ENCODE measurements at places on chromosomes 12 and 14.
A peak's percentile ranks its signal among the peaks of the same experiment; 100 is the strongest.

- DNase-seq = no peak
Measured at GRCh38 chr12:58745348-58746125, 174.8 kb downstream of the LRIG3 start.

GRCh38 chr12:47033789-47034555 lies 45.4 kb upstream of the PCED1B start:
- no peak for DNase-seq

- peak; percentile 1 for DNase-seq
Measured at GRCh38 chr12:45050751-45051571, at the start of gene DBX2. Gene DBX2 (minus strand): TSS chr12:45051099. CDS start chr12:45050927, 172 bp downstream.

- peak; percentile 33 for DNase-seq
Measured at GRCh38 chr14:68479247-68479646, 313.6 kb downstream of the ZFP36L1 start.

DNA sequence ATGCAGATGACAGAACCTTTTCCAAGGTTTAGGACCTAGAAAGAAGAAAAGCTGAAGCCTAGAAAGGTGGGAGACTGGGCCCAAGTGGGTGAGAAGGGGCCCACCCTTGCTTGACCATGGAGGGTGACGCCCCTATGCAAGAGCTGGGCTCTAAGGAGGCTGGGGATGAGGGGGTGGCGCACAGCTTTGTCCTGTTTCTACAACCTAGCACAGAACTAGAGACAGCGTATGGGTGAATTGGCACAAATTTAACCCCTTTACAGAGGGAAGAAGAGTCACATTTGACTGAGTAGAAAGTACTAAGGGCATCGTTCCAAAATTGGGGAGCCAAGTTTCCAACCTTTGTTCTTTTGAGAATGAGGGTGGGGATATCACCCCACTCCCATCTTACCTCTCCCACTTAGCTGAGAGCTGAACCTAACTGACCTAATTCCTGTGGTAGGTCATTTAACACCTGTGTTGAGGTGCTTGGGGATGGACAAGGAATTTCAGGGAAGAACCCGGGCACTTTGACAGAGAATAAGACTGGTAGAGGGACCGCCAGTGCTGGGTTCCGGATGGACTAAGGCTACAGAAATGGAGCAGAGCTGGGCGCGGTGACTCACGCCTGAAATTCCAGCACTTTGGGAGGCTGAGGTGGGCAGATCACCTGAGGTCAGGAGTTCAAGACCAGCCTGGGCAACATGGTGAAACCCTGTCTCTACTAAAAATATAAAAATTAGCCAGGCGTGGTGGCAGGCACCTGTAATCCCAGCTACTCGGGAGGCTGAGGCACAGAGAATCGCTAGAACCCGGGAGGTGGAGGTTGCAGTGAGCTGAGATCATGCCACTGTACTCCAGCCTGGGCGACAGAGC lies 5.2 kb downstream of the NFKBIA start:
- DNase-seq = no peak

GRCh38 chr12:124604264-124604680 lies 36.9 kb upstream of the NCOR2 start:
- no peak for DNase-seq

- no peak for DNase-seq
Measured at GRCh38 chr12:123771261-123771660, 9.2 kb downstream of the DNAH10 start.

- peak; percentile 54 for DNase-seq
Measured at GRCh38 chr12:102300824-102301461, 103.3 kb upstream of the PMCH start.

DNA sequence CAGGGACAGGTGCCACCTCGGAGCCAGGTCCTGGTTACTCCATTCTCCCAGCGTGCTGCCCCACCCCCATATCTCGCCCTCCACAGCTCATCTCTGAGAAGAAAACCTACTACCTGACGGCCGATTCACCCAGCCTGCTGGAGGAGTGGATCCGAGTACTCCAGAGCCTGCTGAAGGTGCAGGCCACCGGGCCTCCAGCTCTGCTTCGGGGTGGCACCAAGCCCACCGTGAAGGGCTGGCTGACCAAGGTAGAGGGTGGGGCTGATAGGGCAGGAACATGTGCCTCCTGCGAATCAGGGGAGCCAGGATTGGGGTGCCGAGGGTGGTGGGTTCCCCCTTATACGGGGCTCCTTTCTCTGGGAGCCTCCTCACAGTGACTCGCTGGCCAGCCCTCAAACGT lies 25.9 kb downstream of the PIGH start:
- no peak for DNase-seq

GRCh38 chr12:99745121-99745520 lies 97.6 kb downstream of the GARIN6 start:
- DNase-seq = no peak

- DNase-seq = no peak
Measured at GRCh38 chr12:130947028-130947613, 6.6 kb upstream of the ADGRD1 start.

DNA sequence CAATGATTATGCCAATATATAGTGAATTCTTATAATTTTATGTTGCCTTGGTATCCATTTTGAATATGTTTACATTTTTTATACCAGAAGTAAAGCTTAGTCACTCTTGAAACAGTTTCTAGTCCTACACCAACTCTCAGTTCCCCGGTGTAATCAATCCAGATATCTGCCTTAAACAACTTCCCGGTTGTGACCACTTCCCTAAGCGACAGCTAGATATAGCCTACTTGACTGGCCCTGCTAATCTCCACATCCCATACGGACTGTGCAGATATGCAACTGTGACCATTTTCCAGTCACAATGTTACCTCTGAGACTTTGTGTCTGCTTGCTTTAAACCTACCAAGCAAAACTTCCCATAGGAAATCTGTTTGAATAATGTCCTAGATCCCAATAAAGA lies 1551.5 kb upstream of the SEL1L start:
- no peak for DNase-seq

GRCh38 chr12:1102115-1102514 lies 111.1 kb downstream of the ERC1 start:
- no peak for DNase-seq

GRCh38 chr14:34710006-34710405 lies 4.4 kb downstream of the CFL2 start:
- no peak for DNase-seq

GRCh38 chr12:52171950-52172512 lies 19.8 kb downstream of the KRT80 start:
- no peak for DNase-seq

DNA sequence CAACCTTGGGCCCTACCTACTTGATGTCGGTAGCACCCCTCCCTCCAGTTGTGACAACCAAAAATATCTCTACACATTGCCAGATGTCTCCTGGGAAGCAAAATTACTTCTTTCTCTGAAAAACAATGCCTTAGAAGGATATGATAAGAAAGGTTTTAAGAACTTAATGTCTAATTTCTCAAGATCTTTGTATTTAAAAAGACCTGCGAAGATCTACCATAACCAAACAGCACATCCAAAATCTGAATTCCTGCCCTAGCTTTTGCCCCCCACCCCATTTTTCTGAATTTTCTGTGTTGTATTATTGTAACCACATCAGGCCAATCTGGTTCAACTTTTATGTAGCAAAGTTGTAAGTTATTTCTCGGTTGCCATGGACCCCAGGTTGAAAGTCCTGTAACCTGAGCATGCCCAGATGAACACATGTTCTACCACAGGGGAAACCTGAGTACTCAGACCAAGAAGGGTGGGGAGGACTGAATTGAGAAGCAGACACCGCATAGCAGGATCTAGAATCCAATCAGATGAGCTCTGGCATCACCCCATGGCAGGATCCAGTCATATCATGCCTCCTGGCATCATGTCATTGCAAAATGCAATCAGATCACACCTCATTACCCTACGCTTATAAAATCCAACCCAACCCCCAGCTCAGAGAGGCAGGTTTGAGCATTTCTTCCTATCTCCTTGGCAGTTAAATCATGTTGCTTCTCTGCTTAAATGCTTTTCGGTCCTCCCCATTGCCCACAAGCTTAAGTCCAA lies 8.7 kb downstream of the TMEM253 start:
- DNase-seq = no peak

DNA sequence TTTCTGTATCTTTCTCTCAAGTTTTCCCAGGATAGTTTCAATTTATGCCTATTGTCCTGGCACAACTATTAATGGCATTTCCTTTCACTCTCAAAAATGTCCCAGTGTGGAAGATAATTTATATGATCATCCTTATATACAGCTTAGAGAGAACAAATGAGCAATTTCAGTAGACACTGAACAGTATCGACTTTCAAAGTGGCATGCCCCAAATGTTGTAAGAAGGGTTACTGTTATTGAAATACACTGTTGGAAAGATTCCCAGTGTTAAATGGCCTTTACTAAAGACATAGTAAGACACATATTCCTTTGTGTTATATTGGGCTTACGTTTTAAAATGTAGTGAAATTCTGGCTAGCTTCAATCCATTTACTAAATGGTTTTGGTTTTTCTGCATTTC lies 202.3 kb upstream of the CDKN3 start:
- peak; percentile 34 for DNase-seq

DNA sequence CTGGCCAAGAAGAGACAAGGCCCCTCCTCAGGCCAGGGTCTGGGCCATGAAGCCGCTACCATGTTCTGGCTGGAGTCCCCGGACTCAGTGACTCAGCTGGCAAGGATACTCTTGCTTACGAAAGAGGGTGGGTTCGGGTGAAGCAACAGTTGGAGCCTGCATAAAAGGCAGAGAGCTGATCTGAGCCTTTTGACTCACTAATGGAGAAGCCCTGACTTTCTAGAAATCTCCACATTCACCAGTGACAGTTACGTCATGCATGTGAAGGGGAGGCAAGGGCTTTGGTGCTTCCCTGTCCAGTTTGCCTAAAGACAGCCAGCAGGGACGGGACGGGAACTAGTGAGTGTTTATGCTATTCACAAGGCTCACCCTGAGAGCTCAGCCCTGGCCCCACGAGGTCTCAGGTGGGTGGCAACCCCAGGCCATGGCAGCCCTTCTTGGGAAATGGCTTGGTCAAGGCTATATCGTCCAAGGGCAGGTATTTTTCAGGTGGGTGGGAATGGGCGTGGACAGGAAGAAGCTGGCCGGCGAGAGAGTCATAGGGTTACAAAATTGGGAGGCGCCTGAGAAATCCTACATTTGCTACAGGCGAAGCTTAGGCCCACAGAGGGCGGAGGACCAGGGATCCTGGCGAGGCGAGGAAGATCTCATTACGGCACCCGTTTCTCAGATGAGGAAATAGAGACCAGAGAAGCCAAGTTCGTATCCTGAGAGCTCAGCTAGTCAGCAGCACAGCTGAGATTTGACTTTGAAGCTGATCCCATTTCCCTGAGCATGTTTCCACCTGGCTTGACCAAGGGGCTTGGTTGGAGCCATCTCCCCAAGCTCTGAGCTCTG lies 314.6 kb downstream of the BCL11B start:
- peak; percentile 67 for DNase-seq

DNA sequence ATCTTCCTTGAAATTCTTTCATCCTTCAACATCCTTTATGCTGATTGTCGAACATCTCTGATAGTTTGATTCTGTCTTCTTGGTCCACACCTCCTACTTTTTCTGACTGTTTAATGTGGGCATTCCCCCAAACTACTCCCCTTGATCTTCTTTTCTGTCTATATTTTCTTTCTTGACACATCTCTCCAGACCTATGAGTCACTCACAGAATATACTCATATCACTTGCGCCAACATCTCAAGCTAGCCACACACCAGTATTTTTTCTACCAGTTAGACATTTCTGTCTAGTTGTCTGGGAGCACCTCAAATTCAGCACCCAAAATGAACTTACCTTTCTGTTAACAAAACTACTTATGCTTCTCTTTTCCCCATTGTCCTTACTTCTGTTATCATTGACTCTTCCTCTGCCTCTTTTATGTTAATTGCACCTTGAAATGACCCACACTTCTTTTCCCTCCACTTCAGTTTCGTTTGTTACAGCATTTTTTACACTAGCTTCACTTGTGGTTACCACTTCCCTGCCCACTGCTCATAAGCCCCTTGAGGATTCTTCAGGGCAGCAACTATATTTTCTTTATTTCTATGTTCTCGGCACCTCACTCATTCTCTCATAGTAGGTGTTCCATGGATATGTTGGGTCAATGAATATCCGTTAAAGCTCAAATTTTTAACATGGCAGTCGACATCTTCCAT lies 33.5 kb downstream of the TSHR start:
- DNase-seq = peak; percentile 23

DNA sequence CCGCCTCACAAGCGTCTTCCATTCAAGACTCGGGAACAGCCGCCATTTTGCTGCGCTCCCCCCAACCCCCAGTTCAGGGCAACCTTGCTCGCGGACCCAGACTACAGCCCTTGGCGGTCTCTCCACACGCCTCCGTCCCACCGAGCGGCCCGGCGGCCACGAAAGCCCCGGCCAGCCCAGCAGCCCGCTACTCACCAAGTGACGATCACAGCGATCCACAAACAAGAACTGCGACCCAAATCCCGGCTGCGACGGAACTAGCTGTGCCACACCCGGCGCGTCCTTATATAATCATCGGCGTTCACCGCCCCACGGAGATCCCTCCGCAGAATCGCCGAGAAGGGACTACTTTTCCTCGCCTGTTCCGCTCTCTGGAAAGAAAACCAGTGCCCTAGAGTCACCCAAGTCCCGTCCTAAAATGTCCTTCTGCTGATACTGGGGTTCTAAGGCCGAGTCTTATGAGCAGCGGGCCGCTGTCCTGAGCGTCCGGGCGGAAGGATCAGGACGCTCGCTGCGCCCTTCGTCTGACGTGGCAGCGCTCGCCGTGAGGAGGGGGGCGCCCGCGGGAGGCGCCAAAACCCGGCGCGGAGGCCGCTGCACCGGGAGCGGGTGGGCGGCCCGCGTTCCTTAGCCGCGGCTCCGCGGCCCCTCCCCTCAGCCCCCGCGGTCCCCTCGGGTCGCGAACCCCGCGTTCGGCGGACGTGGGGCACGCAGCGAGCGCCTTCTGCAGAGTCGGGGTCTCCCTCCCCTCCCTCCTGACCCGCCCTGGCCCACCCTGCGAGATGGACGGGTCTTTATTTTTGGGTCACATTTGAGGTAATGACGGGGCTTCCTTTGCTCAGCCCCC lies at the start of gene UBC:
Gene UBC (minus strand): TSS at position 259 of the 847 bp plus-strand sequence. CDS start 879 bp downstream, outside the sequence.
- peak; percentile 91 for DNase-seq

GRCh38 chr14:62141139-62141538 lies 378.9 kb downstream of the SNAPC1 start:
- DNase-seq = no peak

DNA sequence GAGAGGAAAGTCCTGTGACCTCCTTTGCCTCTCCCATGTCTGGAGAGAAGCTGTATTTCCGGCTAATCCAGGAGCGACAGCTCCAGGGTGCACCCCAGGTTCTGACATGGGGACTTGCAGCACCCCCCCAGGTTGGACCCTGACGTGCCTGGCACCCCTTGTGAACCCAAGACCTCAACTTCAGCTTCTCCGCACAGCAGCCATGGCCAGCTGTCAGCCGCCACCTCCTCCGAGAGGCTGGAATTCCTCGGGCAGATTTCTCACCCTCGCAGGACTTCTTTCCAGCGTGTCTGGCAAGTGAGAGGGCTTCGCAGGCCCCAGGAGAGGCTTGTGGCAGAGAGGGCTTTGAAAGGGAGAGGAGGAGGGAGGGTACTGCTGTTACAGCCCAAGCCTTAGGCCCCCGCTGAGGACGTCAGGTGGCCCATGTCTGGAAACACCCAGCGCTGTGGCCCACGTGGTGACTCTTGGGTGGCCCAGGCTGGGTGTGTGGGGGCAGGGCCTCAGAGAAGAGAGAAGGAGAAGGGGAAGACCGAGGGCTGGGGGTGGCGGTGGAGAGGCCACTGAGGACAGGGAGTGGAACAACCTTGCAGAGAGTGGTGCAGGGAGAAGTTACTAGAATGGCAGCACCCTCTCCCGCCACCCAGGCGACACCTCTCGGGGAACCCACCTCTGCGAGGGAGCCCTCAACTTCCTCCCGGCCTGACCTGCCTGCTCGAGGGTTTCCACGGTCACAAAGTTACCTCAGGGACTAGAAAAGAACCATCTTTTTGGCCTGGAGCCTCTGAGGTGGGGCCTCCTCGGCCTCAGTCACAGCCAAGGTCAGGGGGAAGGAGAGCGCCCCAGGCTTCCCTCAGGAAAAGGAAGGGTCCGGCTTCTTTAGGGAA lies 11.7 kb upstream of the RPS6KL1 start:
- peak; percentile 47 for DNase-seq
